ENCODE measurements at places on chromosomes 3 and 15. TPM values are rescaled to one million over a fixed set of nuclear protein-coding genes. Genes with fewer than 3 reads are reported as not detected.

HIGD2B gene
- total RNA-seq, result not detected

SLC30A4 gene
- 7.9 TPM for total RNA-seq

SLC28A2 gene
- total RNA-seq, result not detected

IQCH gene
- total RNA-seq, result 2.5 TPM

PLA2G4F gene
- total RNA-seq, result not detected

IMPG2 gene
- total RNA-seq, result 0.16 TPM

TMCO5A gene
- not detected for total RNA-seq

PIGBOS1 gene
- total RNA-seq, result 5.0 TPM

CACNA2D3 gene
- total RNA-seq, result not detected

KCNH8 gene
- total RNA-seq, result under 0.01 TPM

RTP4 gene
- total RNA-seq, result 2.8 TPM

REC114 gene
- not detected for total RNA-seq

XRN1 gene
- 63.1 TPM for total RNA-seq

FOXB1 gene
- not detected for total RNA-seq

SPINK8 gene
- total RNA-seq, result not detected

ACTRT3 gene
- 1.5 TPM for total RNA-seq

GPR171 gene
- not detected for total RNA-seq

CMTM8 gene
- total RNA-seq, result 1.6 TPM

LMAN1L gene
- total RNA-seq, result not detected

EFHB gene
- total RNA-seq, result 0.25 TPM

HESX1 gene
- total RNA-seq, result 0.16 TPM

DTX3L gene
- 14.2 TPM for total RNA-seq

INSYN1 gene
- total RNA-seq, result 0.13 TPM

TMEM212 gene
- total RNA-seq, result not detected

ALG1L2 gene
- not detected for total RNA-seq

EXD1 gene
- total RNA-seq, result not detected

TPRG1 gene
- total RNA-seq, result not detected

DISP2 gene
- 0.38 TPM for total RNA-seq

BRK1 gene
- 98.4 TPM for total RNA-seq

TUSC7 gene
- total RNA-seq, result not detected

NR2E3 gene
- total RNA-seq, result 0.50 TPM

SLC28A1 gene
- not detected for total RNA-seq

All from bladder microvascular endothelial cell (primary cell).